Endothelial cell (in vitro differentiated cells): ENCODE measurements at places on chromosomes 7 and 10. TPM values are rescaled to one million over a fixed set of nuclear protein-coding genes. Genes with fewer than 3 reads are reported as not detected.
A peak's percentile ranks its signal among the peaks of the same experiment; 100 is the strongest.

Gene NRG3
- 8.2 TPM for total RNA-seq

DNA sequence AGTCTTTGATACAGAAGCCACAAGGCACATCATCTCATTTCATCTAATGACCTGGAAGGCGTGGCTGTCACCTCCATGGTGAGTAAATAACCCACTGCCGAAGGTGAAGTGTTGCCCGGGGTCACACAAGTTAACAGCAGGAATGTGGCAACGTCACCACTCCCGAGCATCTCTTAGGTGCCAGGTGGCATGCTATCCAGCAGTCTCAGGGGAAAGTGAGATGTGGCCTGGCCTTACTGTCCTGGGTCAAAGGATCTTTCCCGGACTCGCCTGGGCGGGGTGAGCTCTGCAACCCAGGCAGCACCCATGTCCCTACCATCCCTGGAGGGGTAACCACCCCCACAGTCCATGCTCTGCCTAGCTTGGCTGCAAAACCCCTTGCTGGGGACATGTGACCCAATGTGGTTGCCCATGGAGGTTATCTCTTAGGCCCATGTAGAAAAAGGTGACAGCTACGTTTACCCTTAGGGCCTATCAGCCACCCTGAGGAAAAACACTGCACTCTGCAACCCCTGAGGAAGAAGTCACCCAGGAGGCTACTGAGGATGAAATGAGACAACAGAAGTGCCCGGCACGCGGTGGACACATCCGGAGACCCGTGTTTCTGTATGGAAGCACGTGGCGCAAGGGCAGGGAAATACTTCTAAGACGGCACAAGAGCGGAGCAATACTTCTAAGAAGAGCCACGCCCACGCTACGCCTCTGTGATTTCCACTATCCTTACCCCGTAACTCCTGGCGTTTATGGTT is 52.0 kb downstream of the BAIAP2L1 start:
- no peak for DNase-seq
- H3K27me3 ChIP-seq = peaks cover 1% of the 10 kb centered on the region
- H3K36me3 ChIP-seq = peaks cover 11% of the 10 kb centered on the region
- H3K4me1 ChIP-seq = no peaks in the 10 kb centered on the region
- no peak overlapping the region for H3K4me3 ChIP-seq

DNA sequence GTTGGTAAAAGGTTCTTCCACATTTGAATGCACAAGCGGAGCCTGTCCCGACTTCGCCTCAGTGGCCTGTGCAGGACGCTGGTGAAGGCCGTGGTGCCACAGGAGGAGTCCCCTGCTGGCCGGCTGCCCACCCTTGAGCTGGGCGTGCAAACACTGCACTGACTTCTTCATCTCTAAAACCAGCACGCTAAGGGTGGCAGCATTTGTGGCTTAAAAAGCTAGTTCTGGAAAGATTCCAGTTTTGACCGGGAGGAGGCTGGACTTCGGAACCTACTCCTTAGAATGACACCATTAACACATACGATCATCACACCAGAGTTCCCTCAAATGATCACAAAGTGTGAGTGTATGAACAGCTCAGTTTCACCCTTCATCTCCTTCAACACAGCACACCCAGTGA is 102.4 kb downstream of the SMURF1 start:
- peak overlapping the region; percentile 3 for H3K4me3 ChIP-seq
- DNase-seq = no peak
- peaks cover 26% of the 10 kb centered on the region for H3K4me1 ChIP-seq
- peaks cover 18% of the 10 kb centered on the region for H3K27me3 ChIP-seq
- no peak overlapping the region for H3K27ac ChIP-seq

Gene HMX3
- total RNA-seq = not detected

DNA sequence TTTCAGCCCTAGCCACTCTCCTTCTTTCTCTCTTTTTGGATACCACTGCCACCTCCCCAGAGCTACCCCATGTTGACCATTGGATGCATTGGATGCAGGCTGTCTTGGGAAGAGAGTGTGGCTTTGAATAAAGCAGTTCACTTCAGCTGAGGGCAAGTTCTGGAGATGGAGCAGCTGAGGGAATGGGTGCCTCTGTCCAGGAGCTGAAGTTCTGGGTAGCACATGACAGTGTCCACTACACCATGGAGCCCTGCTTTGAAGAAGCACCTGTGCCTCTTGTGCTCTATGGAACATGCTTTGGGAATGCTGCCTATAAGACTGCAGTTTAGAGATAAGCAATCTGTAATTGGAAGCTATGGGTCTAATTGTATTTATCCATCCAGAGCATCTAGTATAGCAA is 1028.7 kb downstream of the TYW1 start:
- H3K36me3 ChIP-seq = peaks cover 7% of the 10 kb centered on the region
- no peak overlapping the region for H3K27ac ChIP-seq
- H3K4me1 ChIP-seq = no peaks in the 10 kb centered on the region
- H3K27me3 ChIP-seq = peaks cover 3% of the 10 kb centered on the region
- H3K4me3 ChIP-seq = no peak overlapping the region
- no peak for DNase-seq

Gene STX1A
- 13.2 TPM for total RNA-seq

- H3K36me3 ChIP-seq = no peaks in the 10 kb centered on the region
- H3K4me1 ChIP-seq = peaks cover 12% of the 10 kb centered on the region
Measured at GRCh38 chr7:134315679-134316538, 821 bp downstream of the SLC35B4 start.

DNA sequence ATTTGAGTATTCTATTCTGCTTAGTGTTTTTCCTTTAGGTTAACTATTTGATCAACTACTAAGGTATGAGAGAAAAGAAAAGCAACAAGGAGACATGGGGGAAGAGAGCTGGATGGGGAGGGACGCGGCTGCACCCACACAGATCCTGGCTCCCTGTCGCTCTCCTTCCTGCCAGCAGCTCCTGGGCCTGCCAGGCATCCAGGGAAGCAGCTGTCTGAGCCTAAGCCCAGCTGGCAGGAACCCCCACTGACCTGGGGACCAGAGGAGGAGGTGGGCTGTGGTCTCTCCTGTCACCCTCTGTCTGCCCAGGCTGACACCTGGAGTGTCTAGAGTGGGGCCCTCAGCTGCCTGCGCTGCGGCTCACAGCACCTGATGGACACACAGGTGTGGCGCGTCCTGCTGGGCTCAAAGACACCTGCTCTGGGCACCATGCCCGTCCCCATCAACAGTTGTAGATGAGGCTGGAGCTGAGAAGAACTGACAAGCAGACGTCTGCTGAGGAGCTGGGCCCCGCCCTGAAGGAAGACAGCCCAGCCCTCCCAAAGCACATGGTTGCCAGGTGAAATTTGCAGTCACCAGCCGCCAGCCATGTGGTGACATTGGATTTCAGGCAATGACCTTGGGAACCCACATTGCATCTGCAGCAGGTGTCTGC is 207.9 kb downstream of the PLXNA4 start:
- H3K4me3 ChIP-seq = no peak overlapping the region
- no peaks in the 10 kb centered on the region for H3K4me1 ChIP-seq
- no peaks in the 10 kb centered on the region for H3K36me3 ChIP-seq
- DNase-seq = no peak
- H3K27ac ChIP-seq = no peak overlapping the region

DNA sequence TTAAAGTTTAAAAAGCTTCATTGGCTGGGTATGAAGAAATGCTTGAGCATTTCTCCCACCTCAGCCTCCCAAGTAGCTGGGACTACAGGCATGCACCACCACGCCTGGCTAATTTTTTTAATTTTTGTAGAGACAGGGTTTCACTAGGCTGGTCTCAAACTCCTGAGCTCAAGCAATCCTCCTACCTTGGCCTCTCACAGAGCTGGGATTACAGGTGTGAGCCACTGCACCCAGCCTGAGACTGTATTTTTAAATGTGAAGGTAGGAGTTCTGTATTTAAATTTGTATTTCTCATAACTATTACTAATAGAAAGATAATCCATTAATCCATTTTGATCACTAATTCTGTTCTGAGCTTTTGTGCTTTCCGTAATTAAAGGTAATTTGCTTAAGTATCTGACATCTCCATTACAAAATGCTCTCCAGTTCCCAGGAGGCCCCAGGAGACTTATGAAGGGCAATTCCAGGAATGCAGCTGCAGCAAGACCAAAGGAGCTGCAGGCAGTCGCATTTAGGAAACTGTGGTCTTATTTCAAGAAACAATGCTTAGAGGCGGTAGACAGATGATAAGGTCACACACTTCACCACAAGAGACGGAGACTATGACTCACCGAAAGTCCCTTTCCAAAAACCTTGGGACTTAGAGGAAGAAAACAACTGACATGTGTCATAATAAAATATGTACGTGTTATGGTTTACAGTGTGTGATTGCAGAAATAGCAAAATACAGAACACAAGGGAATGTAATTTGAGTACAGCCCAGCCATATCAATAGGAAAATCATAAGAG is 23.3 kb downstream of the YAE1 start:
- peaks cover 2% of the 10 kb centered on the region for H3K27me3 ChIP-seq
- H3K36me3 ChIP-seq = peaks cover 3% of the 10 kb centered on the region
- H3K4me3 ChIP-seq = no peak overlapping the region
- peak; percentile 14 for DNase-seq
- peak overlapping the region; percentile 91 for H3K27ac ChIP-seq
- peaks cover 5% of the 10 kb centered on the region for H3K4me1 ChIP-seq

Gene PRKAR1B
- total RNA-seq = 21.7 TPM

- no peak for DNase-seq
- no peaks in the 10 kb centered on the region for H3K4me1 ChIP-seq
- no peaks in the 10 kb centered on the region for H3K27me3 ChIP-seq
Measured at GRCh38 chr10:104076743-104077160, 8.9 kb downstream of the COL17A1 start.

- H3K36me3 ChIP-seq = peaks cover 15% of the 10 kb centered on the region
- no peak overlapping the region for H3K4me3 ChIP-seq
- no peak overlapping the region for H3K27ac ChIP-seq
- no peaks in the 10 kb centered on the region for H3K4me1 ChIP-seq
Measured at GRCh38 chr10:130655313-130656186, 519.4 kb downstream of the GLRX3 start.

DNA sequence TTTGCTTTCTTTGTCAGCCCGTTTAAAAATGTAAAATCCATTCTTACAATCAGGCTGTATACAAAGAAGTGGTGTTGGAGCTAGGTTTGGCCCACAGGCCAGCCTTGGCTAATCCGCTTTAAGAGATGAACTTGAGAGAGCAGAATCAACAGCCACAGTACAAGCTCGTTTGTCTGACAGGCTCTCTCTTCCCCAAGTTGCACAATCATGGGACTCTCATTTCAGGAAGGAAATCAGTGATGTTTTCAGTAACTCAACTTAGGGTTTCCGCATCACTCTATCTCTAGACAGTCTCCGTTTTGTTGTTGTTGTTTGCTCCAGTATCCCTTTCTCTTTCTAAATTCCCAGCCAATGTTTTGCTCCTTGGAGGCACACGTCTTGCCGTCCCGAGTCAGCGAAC is 582.0 kb upstream of the MKI67 start:
- peaks cover 7% of the 10 kb centered on the region for H3K4me1 ChIP-seq
- no peak for DNase-seq
- H3K4me3 ChIP-seq = no peak overlapping the region
- H3K27me3 ChIP-seq = peaks cover 8% of the 10 kb centered on the region
- no peaks in the 10 kb centered on the region for H3K36me3 ChIP-seq

GRCh38 chr10:15037691-15038090 is 6.1 kb upstream of the OLAH start:
- H3K4me3 ChIP-seq = no peak overlapping the region
- no peak overlapping the region for H3K27ac ChIP-seq
- no peaks in the 10 kb centered on the region for H3K36me3 ChIP-seq
- DNase-seq = no peak
- peaks cover 19% of the 10 kb centered on the region for H3K4me1 ChIP-seq
- peaks cover 3% of the 10 kb centered on the region for H3K27me3 ChIP-seq

GRCh38 chr10:92830478-92831389 is 17.6 kb upstream of the EXOC6 start:
- peak; percentile 20 for DNase-seq
- no peaks in the 10 kb centered on the region for H3K36me3 ChIP-seq
- peaks cover 53% of the 10 kb centered on the region for H3K4me1 ChIP-seq

Gene CFAP70
- 1.7 TPM for total RNA-seq

DNA sequence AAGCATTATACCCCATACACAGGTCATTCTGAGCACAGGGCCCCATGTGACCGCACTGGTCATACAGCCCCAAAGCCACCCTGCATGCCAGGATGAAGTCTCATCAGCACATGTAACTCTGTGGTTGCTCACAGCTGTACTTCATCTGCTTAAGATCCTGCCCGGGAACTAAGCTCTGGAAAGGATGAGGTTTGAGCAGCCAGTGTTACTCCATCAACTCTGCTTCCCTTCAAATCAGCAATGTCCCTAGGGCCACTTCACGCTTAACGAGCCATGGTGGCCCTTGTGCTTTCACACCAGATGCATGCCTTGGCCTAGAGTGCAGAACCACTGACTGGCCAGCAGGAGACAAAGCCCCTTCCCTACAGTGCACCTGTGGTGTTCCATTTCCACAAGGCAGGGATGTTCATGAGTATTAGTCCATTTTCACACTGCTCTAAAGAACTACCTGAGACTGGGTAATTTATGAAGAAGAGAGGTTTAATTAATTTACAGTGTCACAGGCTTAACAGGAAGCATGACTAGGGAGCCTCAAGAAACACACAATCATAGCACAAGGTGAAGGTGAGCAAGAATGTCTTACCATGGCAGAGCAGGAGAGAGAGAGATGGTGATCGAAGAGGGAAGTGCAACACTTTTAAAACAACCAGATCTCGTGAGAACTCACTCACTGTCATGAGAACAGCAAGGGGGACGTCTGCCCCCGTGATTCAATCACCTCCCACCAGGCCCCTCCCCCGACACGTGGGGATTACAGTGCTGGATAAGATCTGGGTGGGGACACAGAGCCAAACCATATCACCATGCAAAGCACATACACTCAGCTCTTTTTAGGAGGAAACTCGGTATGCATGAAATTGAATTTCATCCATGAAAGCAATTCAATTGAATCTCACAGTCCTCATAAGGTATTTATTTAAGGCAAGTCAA is 149.0 kb upstream of the CDCA7L start:
- peaks cover 5% of the 10 kb centered on the region for H3K4me1 ChIP-seq
- no peak overlapping the region for H3K4me3 ChIP-seq
- peaks cover 5% of the 10 kb centered on the region for H3K27me3 ChIP-seq
- H3K36me3 ChIP-seq = peaks cover 18% of the 10 kb centered on the region
- no peak overlapping the region for H3K27ac ChIP-seq

DNA sequence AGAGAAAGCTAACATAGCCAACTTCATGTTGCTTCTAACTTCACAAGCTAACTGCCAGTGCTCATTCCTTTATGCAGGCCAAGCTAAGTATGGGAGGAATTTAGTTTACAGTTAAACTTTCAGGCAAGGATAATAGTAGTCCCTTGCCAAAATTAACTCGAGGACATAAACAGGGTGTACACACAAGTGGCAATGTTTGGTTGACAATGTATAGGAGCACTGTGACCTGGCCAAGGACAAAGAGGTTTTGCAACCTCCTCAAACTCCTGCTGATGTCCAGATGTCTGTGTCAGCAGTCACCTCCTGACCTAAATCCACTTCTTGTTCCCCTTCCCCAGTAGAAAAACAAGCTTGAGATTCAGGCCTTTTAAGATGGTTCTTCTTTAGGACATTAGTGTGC is 494.6 kb upstream of the KLF6 start:
- DNase-seq = no peak
- no peaks in the 10 kb centered on the region for H3K27me3 ChIP-seq
- H3K27ac ChIP-seq = no peak overlapping the region
- H3K4me1 ChIP-seq = peaks cover 11% of the 10 kb centered on the region
- no peaks in the 10 kb centered on the region for H3K36me3 ChIP-seq

Gene SAMD8
- total RNA-seq = 29.0 TPM
